ENCODE measurements at places on chromosomes 7 and 10.

GRCh38 chr7:45891462-45892402 is 3.4 kb downstream of the IGFBP1 start:
- no peak for DNase-seq

- DNase-seq, result peak; percentile 66
These were observed 112.1 kb downstream of the VPS41 start for GRCh38 chr7:38796626-38797501.

DNA sequence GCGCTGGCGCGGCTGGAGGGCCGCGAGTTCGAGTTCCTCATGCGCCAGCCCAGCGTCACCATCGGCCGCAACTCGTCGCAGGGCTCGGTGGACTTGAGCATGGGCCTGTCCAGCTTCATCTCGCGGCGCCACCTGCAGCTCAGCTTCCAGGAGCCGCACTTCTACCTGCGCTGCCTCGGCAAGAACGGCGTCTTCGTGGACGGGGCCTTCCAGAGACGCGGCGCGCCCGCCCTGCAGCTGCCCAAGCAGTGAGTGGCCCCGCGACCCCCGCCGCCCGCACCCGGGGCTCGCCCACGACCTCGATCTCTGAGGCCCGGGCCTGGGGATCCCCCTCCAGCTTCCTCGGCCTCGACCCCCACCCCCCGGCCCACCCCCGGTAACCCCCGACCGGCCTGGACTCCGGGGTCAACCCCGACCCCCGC is 537 bp downstream of the FOXK1 start:
- DNase-seq, result peak; percentile 55

DNA sequence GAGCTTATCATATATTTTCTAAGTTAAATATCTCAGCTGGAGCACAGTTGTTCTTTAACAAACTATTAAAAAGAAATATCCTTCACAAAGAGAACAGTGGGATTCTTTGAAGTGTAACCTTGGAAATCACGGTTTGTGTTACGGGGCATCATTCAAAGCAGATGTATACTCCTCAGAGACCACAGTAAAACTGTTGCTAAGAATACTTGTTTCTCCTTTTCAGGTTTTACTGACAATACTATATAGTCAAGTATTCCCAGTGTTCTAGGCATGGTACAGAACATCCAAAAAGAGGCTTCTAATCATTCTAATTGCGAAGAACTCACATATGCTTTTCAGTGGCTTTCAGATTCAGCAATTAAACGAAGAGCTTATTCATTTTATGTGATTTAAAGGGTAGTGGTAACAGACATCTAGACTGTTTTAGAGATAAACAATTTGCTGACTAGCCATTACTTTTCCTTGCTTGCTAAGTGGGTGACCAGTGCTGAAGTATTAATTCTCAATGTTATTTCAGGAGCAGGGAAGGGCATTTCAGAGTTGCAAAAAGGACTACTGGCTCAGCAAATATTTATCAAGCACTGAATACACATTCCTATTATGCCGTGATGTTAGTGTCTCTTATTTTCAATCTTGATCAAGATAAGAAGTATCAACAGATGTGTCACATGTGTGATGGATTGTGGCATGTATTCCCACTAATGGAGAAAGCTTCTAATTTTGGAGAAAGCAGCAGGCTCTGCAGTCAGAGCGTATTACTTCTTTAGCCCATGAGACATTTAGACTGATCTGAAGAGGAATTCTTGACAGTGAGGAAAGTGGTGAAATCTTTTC is 236.8 kb downstream of the RNLS start:
- DNase-seq, result no peak

- no peak for DNase-seq
These were observed 21.5 kb downstream of the LAMB1 start for GRCh38 chr7:107981466-107981865.

- no peak for DNase-seq
These were observed 1.8 kb upstream of the PFKFB3 start for GRCh38 chr10:6200734-6201515.

GRCh38 chr7:116324582-116324981 is 114.2 kb downstream of the TES start:
- DNase-seq, result no peak

- DNase-seq, result no peak
These were observed 510.4 kb downstream of the SUGCT start for GRCh38 chr7:40645197-40645596.

DNA sequence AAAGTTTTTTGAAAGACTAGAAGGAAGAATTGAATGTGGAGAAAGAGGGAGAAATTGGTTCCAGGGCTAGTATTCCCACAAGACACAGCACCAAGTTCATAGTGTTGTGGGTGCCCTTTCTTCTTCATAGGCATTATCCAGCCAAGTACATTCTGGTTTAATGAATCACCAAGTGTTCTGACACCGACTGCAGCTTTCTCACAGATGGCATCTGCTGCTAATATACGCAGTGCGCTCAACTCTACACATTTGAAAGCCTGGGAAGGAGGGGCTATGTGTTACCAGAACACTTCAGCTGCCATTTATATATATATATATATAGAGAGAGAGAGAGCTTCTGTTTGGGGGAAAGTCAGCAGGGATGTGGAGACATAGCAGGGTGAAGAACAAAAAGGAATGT is 1168.4 kb downstream of the GATA3 start:
- DNase-seq, result no peak

- DNase-seq, result no peak
These were observed 51.4 kb upstream of the SEC61G start for GRCh38 chr7:54810401-54810800.

DNA sequence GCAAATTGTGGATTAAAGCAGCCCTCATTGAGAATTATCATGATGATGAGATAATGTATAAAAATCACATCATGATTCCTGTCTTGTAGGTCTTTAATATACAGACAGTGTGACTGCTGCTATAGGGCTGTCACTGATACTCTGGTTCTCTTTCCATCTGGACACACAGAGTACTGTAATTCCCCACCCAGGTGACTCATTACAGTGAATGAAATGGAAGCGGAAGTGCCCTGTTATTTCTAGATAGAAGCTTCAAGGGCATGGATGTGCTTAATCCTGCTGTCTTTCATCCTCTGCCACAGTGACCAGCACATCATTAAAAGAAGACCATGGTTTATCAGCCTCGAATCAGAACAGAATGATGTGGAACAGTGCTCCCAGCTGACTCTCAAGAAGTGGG is 1234.0 kb downstream of the SORCS3 start:
- DNase-seq, result no peak

DNA sequence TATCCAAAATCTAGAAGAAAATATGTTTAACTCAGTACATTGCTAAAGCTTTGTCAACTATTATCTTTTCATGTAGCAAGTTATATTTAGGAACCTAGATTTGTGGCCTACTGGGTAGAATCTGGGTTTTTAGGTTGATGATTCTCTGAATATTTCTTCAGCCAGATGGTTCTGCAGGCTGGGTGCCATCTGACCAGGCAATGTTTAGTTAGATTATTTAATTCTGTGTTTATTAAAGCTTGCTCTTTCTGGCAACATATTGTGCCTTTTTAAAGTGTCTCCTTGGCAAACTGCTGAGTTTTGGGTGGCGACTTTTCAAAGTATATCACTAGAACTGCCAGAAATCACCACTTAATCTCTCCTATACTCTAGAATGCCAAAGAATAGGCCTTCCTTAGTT is 114.1 kb downstream of the LHFPL3 start:
- DNase-seq, result no peak

DNA sequence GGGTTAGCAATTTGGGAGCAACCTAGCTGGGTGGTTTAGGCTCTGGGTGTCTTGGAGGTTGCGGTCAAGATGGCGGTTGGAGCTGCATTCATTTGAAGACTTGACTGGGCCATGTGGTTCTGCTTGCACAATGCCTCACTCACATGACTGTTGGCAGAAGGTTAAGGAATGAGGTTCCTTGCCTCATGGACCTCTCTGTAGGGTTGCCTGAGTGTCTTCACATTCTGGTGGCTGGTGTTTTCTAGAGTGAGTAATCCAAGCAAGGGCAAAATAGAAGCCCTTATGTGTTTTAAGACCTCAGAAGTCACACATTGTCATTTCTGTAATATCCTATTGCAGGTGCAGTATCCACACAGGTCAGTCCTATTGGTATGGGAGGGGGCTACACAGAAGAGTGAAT is 52.0 kb downstream of the CDK14 start:
- DNase-seq, result no peak

DNA sequence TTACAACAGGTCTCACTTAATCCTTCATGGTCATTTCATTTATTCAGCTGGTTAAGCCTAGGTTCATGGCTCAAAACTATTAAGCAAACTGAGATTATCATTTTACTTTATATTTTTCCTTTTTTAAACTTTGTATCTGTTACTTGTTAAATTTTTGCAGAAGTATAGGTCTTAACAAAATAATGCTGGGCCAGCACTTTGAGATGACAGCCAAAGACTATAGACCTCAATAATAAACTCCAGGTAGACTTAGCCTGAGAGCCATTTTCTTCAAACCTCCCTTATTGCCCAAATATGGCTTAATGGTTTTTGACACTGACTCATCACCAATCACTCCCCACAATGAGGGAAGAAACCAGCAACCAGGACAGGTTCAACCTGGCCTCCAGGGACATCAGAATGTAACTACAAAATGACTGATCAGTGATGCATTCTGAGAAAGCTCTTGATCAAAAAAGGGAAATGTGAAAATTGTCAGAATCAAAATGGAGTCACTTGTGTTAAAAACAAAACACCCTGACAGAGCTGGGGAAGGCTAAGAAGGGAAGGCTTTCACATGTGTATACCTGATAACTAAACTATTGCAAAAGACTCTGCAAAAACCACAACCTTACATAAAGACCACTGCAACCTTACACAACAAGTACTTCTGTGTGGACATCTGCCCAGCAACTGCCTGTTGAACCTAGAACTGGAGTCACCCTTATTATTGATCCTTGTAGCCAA is 2.1 kb upstream of the CCDC126 start:
- peak; percentile 22 for DNase-seq

DNA sequence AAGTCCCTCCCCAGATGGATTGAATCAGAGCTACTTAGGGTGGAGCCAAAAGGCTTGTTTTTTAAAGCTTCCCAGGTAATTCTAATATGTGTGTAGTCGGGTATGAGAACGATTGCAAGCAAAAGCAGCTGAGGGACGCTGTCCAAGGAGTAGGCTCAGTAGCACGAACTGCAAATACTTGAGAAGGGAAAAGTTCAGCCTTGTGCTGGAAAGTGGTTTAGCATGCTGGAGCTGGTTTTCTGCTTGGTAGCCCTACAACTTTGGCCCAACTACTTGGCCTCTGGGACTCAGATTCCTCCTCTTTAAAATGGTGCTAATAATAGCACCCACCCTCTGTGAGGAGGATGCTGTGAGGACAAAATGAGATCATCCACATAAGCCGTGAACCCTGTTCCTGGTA is 76.2 kb downstream of the AHR start:
- DNase-seq, result no peak

- peak; percentile 36 for DNase-seq
These were observed 57.7 kb upstream of the ZNRF2 start for GRCh38 chr7:30226614-30227268.

DNA sequence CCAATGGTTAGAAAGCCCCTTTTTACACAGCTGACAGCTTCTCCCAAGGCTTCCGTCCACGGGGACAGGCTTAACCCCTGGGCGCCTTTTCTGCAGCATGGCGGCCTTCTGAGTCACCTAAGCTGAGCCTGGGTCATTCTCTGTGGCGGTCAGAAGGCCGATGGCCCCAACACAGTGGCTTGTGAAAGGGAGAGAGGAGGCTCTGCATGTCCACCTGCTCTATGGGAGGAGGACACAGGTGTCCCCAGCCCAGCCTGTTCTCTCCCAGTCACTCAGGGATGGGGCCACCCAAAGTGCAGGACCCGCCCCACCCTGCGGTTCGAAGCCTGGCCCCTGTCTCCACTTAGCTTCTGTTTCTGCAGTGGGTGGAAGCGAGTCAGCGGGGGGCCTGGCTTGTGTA is 20.4 kb upstream of the TTYH3 start:
- DNase-seq, result no peak

- no peak for DNase-seq
These were observed 111.9 kb downstream of the ATXN7L1 start for GRCh38 chr7:105764506-105764905.
